ENCODE measurements at places on chromosomes 6 and 20. TPM values are rescaled to one million over a fixed set of nuclear protein-coding genes. Genes with fewer than 3 reads are reported as not detected.

- peak; percentile 61 for DNase-seq
These were observed 1.6 kb downstream of the ZBTB2 start for GRCh38 chr6:151389618-151390275.

- DNase-seq: no peak
These were observed at the start of gene SYTL3 for GRCh38 chr6:158649289-158650143. SYTL3 (plus strand) TSS chr6:158650054; CDS start chr6:158663269, 13,215 bp downstream.

DNA sequence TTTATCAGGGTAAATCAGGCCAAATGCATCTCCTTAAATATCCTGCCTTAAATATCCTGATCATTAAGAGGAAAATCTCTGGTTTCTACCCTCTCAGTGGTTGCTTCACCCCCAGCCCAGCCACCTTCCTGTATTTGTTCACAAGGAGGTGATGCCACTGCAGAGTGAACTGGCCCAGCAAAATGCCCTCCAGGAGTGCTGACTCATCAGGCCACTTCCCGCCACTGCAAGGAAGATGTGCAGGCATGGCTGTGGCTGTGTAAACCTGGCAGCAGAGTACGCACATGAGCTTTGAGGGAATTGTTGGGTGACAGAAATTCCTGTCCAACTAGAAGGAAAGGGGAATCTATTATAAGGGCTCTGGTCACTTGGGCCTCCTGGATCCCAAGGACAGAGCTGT, 13.8 kb downstream of the NQO2 start:
- no peak for DNase-seq

DNA sequence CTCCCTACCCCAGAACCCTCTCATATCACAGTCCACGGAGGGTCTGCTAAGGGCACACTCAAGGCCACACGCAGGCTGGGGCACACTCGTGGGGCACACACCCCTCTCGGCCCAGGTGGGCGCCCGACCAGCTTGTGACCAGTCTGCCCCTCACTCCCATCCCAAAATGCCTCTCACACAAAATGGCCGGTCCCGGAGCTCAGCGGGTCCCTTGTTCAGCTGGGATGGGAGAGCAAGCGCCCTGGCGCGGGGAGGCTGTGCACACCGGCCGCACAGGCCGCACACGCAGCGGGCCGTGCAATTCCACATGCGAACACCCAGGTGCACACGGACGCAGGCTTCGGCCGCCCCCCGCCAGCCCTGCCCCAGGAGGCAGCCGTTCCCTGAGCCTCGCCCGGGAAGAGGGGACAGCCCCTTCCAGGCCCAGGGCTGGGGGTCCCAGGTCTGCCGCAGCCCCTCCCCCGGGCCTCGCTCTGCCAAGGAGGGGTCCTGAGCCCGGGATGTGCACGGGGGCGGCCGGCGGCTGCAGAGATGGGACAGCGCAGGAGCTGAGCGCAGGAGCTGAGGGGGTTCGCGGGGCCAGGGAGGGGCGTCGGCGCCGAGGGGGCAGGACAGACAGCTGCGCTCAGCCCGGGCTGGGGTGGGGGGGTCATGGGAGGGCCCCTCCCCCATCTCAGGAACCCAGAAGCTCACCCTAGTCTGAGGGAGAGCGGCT, 1.3 kb downstream of the KCNQ2 start:
- no peak for DNase-seq

GRCh38 chr20:54165803-54166202, 8.0 kb downstream of the CYP24A1 start:
- DNase-seq: no peak

GRCh38 chr20:11972478-11972877, 54.8 kb downstream of the BTBD3 start:
- no peak for DNase-seq

- no peak for DNase-seq
These were observed 224.9 kb upstream of the DTNBP1 start for GRCh38 chr6:15887491-15888461.

Gene GABRR2
- 0.32 TPM for total RNA-seq

Gene MOCS1
- total RNA-seq: 78.9 TPM

DNA sequence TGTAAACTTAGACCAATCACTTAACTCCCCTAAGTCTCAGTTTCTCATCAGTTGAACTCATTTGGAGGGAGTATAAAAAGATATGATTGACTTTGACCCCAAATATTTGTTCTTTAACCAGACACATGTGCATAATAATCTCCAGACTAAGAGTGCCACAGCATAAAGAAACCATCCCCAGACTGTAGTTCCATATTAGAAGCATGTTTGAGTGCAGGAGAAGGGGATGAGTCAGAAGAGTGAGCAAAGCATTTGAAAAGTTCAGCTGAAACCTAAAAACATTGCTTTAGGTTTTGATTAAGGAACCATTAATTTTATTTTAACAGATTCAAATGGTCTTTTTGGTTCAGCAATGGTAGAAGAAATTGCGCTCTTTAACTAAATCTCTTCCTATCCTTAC, 654.8 kb downstream of the UTRN start:
- DNase-seq: no peak

DNA sequence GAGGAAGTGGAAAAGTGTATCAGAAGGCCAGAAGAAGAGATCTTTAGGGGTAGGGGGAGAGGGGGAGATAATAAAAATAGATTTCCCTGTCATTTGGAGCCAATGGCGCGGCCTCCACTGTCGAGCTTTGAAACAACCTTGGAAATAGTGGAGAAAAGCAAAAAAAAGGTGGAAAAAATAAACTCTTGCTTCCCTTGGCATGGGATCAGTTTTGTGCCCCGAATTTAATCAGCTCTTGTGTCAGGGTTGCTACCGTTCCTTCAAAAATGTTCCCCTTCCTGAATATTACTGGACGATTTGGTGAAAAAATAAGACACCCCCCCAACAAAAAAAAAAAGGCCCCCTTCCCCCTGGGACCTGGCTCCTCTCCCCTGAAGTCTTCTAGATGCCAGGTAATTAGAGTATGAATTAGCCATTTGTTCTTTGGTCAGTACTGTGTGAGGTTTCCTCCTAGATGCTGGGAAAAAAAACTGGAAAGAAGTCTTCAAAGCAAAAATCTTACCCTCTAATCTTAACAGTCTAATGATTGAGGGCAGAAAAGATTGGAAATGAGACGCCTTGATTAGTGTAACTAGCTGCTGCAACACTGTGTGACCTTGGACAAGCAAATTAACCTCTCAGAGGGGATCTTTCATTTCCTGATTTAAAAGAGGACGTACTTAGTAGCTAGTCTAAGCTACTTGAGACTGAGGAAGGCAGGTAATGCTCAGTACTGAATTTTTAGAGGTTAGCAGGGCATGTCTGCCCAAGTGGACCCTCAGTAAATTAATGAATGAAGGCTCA, 872 bp upstream of the RBM39 start:
- no peak for DNase-seq

Gene BNIP5
- not detected for total RNA-seq

DNA sequence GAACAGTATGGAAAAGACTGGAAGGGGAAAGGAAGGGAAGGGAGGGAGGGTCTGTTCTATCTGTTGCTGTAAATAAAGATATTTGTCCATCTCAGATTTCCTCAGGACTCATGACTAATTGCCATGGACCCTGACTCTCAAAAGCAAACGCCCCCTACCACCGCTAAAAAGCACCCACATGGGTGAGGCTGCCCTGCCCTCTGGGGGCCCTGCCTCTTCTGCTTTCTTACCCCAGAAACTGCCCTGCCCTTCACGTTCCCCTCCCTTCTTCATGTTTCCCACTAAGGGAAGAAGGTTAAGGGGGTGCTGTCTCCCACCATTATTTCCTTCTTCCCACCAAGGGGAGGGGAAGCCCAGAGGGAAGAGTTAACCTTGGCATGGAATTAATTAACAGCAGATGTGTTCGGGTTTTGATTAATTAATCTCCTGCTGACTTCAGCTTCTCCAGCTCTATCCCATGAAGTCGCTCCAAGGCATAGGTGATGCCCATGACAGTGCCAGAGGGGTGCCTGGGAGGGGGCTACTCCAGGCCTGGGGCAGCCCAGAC, 16.0 kb downstream of the MDFI start:
- no peak for DNase-seq

Gene FAM229B
- total RNA-seq: 10.9 TPM

DNA sequence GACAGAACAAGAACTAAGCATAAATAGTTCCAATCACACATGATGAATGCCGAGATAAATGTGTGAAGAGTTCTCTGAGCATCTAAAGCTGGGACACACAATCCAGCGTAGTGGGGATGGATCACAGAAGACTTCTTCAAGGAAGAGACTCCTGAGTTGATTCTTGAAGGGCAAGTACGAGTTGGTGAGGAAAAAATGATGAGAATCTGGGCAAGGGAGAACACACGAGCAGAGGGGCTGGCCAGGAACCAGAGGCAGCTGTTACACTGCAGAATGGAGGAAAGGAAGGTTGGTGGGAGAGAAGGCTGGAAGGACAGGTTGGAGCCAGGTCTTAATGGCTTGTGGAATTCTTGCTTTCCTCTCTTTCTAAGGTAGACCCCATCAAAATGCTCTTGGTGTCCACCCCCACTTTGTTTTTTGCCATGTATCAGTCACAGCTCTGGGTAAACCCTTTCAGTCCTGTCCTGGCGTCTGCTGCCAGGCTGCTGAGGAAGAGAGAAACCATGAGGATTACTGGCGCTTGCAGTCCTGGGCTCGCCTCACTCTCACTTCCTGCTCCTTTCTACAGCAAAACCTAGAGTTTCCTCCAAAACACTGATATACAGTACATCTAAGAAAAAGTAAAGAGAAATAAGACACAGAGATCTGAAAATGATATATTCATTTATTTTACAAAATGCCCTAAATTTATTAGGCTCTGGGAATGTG, 127.6 kb upstream of the FAM184A start:
- no peak for DNase-seq

GRCh38 chr20:43680981-43681380, 14.1 kb downstream of the MYBL2 start:
- DNase-seq: no peak

DNA sequence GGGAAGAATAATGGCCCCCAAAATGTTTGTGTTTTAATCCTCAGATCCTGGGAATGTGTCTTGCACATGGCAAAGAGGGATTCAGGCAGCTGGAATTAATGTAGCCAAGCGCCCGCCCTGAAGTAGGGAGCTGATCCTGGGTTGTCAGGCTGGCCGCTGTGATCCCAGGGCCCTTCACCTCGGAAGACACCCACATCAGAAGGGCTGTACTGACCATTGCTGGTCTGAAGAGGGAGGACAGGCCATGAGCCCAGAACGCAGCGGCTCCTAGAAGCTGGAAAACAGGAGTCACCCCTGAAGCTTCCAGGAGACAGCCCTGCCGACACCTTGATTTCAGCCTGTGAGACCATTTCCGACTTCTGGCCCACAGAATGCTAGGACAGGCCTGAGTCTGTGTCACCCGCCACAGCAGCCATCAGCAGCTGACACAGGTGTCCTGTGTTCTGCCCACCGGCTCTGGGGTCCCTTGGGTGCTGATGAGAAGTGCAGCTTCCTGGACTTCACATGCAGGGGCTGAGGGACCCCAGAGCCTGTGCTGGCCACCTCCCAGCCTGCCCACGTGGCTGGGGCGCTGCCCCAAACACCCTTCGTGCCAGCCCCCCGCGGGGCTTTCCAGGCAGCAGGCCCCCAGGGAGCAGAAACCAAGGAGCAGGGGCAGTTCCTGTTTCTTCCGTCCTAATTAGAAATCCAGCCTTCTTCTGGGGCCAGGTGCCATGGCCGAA, 86.3 kb downstream of the ERMARD start:
- DNase-seq: no peak

- peak; percentile 64 for DNase-seq
These were observed 31.6 kb upstream of the NOTCH4 start for GRCh38 chr6:32255199-32256153.

DNA sequence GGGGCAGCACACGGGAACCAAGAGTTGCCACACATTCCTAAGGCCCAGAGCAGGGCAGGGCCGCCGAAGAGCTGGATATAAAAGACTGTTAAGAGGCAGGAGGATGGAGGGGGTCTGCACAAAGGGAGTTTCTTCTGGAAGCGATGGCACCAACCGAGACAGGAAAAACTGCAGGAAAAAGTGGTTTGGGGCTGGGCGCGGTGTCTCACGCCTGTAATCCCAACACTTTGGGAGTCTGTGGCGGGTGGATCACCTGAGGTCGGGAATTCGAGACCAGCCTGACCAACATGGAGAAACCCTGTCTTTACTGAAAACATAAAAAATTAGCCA, 41.8 kb downstream of the SSR1 start:
- no peak for DNase-seq

Gene NR2E1
- total RNA-seq: not detected

- no peak for DNase-seq
These were observed 189.1 kb upstream of the TCF21 start for GRCh38 chr6:133699741-133700385.

DNA sequence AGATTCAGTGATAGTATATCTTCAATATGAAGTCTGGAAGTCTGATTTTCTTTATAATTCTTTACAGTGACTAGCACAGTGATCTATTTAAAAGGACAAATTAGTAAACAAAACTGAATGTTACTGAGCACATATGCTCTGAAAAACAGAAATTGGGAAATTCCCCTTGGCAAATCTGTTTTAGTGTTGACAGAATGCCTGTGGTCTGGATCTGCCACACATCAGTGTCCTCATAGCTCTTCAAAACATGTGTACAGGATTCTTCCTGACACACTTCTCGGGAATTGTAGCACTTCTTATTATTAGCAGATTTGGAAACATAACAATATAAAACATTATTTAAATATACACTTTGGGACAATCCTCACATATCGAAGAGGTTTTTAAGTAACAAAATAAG, 354.3 kb downstream of the COL12A1 start:
- DNase-seq: no peak

DNA sequence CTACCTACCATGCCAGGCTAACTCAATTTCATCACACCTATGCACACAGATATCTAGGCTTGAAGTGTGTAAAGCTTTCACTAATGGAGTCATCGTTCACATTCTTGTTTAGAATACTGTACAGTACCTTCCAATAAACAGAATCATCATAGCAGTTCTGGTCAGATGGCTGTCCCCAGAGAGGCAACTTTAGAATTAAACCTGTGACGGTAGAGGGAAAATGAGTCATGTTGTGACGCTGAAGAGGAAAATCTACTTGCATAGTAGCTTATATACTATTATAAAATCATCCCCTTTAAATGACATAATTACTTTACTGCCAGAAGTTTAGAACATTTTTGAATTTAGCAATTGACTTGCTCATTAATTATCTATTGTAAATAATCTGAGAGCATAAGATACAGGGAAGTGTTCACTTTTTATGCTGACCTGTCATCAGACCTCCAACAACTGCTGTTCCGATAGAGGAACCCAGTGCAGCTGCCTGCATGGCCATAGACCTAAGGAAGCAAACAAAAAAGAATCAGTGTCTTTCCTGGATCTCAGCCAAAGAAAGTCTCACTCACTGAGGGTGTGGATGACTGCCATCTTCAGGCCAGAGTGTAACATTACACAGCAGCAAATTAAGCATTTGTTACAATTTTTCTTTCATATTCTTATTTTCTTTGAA, 29.8 kb downstream of the RHAG start:
- no peak for DNase-seq

- DNase-seq: no peak
These were observed 330.0 kb downstream of the ZFAND3 start for GRCh38 chr6:38149531-38149930.

GRCh38 chr6:113597231-113597583, 259.9 kb upstream of the MARCKS start:
- DNase-seq: no peak
